Right forelimb (tissue), 1 donor: ENCODE measurements at places on chromosomes 11 and 22.

DNA sequence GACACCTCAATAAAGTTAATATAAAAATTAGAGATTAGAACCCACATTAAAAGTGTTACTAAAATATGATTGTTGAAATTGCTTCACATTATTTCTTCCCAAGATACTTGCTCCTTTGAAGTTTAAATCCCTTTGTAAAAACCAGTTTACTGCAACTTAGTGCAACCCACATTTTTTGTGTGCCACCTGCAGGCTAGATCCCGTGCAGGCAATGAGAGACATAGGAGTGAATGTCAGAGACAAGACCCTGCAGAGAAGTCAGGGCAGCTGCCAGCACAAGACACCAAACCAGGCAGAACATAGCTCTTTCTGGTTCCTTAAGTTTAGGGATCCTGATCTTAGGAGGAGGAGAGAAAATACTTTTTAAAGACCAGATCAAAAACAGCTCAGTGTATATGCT, 142.8 kb upstream of the MTNR1B start:
- no peak for DNase-seq

GRCh38 chr11:95337972-95338429, 107.0 kb upstream of the SESN3 start:
- DNase-seq = no peak

GRCh38 chr22:29987137-29987536, 93.1 kb upstream of the HORMAD2 start:
- no peak for DNase-seq

- DNase-seq = no peak
These were observed 419 bp downstream of the ANKRD49 start for GRCh38 chr11:94494126-94494680.

- peak; percentile 96 for DNase-seq
These were observed 2.3 kb downstream of the TSPAN4 start for GRCh38 chr11:844693-845644.

GRCh38 chr22:47369020-47369419, 606.6 kb downstream of the TBC1D22A start:
- no peak for DNase-seq

- no peak for DNase-seq
These were observed 53.0 kb downstream of the BRD1 start for GRCh38 chr22:49774499-49775151.

DNA sequence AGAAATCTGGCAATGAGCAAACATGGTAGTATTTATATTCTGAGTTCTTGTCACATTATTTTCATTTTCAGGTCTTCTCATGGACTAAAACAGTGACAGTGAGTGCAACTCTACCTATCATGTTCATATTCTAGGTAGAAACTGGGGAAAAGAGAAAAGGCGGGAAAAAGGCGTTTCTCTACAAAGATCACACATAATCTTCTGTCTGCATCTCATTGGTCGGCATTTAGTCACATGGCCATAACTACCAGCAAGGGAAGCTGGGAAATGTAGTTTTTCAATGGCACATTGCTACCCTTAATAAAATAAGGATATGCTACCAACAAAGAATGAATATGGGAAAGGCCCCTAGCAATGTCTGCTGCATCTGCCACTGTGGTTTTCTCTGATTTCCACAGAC, 57.6 kb upstream of the B3GAT1 start:
- peak; percentile 1 for DNase-seq

DNA sequence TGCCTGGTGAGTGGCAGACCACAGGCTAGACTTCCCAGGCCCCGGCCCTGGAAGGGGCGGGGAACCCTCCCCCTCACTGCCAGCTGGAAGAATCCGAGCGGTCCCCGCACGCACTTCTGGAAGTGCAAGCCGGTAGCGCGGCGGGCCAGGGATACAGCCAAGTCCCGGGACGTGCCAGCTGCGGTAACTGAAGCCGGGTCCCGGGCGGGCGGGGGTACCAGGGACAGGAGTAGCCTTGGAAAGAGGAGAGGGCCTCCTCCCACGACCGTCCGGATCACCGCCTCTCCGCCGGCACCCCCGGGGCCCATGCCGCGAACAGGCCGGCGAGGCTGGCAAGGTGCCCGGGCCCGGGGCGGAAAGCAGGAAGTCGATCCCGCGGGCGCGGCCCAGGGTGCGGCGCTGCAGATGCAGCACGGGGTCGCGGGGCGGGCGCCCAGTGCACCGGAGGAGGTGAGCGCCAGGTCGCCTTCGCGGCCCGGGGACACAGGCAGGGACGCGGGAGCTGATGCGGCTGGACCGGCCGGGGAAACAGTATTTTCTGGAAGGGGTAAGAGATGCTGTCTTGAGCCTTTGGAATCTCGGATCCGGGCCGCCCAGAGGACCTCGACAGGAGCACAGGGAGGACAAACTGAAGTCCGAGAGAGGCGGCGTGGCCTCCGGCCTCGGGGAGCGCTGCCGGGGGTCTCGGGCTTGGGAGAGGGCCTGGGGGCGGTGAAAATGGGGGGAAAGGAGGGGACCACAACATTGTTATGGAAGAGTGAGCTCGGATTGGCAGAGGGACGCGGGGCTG, 783 bp upstream of the SLC35C1 start:
- peak; percentile 83 for DNase-seq

- DNase-seq = no peak
These were observed 125.7 kb downstream of the MRTFA start for GRCh38 chr22:40510631-40511364.

DNA sequence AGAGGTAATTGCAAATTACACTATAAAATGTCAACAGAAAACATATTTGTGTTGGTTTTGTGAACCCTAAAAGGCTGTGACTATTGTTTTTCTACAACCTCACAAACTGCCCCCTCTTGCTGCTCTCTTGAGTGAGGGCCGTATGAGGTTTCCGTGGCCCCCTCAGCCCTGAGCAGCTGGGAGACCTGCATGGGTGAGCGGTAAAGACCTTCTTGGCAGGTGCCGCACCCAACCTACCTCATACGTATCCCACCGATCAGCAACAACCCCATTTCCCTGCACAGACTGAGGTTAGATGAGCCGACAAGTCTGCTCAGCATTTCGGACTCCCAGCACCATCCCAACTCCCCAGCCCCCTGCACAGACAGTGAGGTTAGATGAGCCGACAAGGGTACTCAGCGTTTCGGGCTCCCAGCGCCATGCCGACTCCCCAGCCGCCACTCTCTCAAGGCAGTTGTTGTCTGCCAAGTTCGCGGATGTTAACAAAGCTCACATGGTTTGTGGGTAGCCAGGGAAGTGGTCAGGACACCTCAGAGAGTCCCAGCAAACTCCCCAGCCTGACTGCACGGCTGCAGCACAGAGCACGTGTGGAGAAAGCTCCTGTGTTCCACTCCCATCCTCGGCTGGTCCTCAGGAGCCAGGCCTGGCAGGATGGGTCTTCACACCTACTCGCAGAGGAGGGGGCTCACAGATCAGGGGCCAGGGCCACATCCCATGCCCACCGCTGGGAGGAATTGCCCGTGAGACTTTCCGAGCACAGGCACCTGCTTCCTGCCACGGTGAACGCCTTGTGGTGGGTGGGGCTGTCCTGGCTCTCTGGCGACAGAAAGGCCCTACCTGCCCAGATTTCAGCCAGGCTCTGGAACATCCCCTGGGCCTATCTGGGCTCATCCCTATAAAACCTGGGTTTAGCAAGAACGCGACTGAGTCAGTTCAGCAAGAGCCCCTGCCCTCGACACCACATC, 502.9 kb downstream of the BRD1 start:
- DNase-seq = no peak

DNA sequence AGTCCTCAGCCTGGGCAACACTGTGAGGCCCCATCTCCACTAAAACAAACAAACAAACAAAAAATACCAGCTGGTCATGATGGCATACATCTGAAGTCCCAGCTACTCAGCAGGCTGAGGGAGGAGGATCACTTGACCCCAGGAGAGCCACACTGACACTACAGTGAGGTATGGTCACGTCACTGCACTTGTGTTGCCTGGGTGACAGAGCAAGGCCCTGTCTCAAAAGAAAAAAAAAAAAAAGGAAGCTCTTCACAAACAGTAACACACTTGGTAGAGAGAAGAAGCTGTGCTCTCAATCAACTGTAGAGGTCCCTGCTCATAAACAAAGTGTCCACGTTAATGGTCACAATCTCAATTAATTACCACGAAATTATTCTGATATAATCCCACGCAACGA, 401.6 kb upstream of the CCDC90B start:
- DNase-seq = no peak
